Bronchial epithelial cell (primary cell): ENCODE measurements at places on chromosomes 7 and 10. TPM values are rescaled to one million over a fixed set of nuclear protein-coding genes. Genes with fewer than 3 reads are reported as not detected.

DNA sequence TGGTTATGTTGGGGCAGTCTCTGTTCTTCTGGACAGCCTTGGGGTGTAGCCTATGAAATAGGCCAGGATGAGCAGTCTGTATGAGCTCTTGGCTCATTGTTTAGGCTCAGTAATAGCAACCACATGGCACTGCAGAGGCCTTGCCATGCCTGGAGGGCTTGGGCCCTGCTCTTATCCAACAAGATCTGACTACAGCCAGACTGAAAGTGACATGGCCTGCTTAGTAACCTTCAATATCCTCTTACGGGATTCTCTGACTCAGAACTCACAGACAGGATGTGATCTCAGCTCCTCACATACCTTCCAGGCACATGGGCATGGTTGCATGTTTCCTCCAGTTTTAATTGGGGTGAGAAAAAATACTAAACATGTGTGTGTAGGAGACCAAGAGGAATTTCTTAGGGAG is 289.3 kb downstream of the PTEN start:
- DNase-seq, result peak; percentile 100

GRCh38 chr7:115825456-115826115 is 205.0 kb downstream of the TFEC start:
- DNase-seq, result no peak

- DNase-seq, result no peak
These were observed 71.6 kb upstream of the ZNF746 start for GRCh38 chr7:149569025-149569725.

DNA sequence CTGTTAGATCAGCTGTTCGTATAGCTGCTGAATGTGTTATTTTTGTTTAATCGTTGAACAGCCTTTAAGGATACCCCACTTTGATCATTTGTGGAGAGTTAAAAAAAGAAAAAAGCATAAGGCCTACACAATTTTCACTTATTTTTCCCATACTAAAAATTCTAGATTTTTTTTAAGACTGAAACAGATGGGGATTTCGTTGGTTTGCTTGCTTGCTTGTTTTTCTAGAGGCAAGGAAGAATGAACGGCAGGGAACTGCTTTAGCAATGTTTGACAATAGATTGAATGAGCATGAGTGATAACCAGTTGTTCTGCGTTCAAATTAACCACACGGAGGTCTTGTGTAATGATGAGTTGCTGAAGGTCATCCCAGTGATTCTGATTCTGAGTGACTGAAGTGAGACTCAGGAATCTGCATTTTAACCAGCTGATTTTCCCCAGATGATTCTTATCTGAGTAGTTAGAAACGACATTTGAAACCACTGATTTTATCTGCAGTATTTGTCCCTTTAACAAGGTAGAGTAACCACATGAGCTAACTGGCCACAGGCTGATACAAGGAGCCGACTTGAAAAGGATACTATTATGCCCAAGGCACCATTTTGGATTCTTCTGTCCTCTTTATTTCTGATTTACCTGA is 85.9 kb downstream of the GPR37 start:
- no peak for DNase-seq

ZNF107 gene
- 1.1 and 1.2 TPM in 2 replicates for total RNA-seq

DNA sequence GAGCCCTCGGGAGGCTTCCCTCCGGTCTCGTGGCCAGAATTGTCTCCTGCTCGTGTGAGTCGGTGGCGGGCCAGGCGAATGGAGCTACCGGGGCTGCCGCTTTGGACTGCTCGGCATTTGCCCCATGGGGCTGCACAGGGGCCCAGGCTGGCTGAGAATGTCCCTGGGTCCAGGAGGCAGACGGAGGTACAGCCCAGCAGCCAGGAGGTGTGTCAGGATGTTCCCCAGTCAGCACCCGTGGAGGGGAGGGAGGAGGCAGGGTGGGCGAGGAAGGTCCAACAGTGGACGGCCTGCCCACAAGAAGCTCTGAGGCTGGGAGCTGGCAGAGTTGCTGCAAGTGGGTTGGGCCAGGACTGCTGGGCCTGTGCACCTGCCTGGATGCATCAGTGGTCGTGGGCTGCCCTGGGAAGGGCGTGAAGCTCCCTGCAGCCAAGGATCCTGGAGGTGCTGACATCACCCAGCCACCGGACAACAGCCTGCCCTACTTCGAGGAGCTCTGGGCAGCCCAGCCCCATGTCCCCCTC is 46.4 kb downstream of the PDGFA start:
- no peak for DNase-seq

DNA sequence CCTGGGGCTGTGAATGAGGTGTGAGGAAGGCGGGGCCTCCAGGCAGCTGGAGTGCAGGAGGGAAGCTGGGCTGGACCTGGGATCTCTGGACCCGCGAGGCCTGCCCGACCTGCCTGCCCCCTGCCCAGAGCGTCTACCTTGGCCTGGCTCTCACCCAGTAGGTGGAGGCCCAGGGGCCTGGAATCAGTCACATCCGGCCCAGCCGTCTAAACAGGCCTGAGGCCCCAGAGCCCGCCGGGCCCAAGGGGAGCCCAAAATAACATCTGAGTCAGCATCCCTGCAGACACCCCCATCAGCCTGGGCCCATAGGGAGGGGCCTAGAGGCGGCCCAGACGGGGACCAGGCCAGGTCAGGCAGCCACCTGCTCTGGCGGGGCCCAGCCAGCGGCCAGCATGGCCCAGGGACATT is 15.1 kb upstream of the ELN start:
- peak; percentile 46 for DNase-seq

- peak; percentile 48 for DNase-seq
These were observed 236.5 kb downstream of the RELN start for GRCh38 chr7:103752995-103753394.

ZNF117 gene
- 5.8 and 20.4 TPM in 2 replicates for total RNA-seq

DNA sequence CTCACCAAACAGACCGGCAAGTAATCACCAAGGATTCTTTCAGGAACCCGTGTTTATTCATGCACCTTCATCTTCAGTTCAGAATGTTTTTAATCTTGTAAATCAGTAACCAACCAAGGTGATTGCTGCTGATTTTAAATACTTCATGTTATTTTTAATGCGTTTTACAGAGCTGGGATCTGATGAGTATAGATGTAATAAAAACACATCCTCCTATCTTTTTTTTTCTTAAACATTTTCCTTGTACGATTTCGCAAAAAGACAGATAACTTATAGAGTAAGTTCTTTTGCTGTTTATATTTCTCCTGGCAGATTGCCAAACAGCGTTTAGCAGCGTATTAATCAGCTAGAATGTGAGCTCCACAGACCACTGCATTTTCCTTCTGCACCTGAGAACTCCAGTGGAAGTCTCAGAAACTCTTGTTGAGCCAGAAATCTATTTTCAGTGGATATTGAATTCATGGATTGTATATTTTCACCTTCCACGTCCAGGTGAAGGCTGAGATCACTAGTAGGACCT is 397.8 kb upstream of the NRP1 start:
- DNase-seq, result peak; percentile 34

DNA sequence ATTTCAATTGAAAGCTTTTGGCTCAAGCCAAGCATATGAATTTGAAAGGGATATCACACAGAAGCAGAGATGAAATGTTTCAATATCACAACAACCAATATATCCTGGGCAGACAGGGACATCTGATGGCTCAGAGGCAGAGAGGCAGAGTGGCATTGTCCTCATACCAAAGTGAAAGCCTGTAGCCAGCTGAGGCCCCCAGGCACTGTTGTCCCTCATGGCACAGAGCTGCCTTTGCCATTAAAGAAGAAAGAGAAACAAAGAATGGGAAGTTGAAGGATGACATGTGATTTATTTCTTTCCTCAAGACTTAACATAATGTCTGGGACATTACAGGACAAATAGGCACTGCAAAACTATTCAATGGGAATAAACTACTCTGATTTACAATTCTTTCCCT is 504.3 kb upstream of the PCDH15 start:
- DNase-seq, result no peak

GRCh38 chr7:2776401-2776800 is 67.7 kb downstream of the GNA12 start:
- DNase-seq, result no peak

GRCh38 chr10:101741938-101742337 is 34.0 kb downstream of the FGF8 start:
- DNase-seq, result no peak

KDM7A gene
- total RNA-seq, result 14.7 and 22.1 TPM in 2 replicates

DNA sequence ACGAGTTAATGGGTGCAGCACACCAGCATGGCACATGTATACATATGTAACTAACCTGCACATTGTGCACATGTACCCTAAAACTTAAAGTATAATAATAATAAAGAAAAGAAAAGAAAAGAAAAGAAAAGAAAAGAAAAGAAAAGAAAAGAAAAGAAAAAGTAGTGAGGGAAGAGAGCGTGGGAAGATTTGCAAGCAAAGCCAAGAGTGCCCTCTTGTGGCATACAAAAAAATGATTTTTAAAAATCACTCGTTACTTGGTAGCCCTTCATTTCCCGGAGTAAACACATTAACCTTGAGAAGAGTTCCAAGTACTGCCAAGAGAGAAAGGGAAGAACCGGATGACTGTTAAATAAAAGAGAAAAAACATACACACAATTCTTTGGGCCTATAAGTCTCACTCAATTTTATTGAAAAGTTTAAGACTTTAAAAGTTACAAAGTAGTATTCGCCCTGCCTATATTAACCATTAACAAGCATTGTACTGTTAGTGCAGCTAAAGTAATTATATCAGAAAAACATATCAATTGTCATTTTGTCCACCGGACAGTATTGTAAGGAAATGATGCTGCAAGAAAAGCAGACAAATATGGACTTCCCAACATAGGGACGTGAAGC is 6.2 kb upstream of the CH25H start:
- DNase-seq, result peak; percentile 43

DNA sequence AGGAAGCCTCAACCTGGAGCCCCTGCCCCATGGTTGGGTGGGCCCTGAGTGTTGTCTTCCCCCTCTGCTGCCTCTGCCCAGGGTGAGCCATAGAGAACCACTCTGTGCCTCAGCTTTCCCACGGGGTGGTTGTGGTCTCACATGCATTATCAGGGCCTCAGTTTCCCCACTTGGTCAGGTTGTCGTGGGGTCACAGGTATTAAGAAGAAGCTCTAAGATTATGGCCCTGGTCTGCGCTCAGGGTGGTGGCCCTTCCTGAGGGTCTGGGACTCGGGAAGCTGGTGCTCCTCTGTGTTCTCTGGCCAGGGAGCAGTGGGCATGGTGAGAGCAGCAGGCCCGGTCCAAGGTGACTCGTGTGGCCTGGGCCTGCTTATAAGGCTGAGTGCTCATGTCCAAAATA is 17.8 kb downstream of the LRRC27 start:
- no peak for DNase-seq

DNA sequence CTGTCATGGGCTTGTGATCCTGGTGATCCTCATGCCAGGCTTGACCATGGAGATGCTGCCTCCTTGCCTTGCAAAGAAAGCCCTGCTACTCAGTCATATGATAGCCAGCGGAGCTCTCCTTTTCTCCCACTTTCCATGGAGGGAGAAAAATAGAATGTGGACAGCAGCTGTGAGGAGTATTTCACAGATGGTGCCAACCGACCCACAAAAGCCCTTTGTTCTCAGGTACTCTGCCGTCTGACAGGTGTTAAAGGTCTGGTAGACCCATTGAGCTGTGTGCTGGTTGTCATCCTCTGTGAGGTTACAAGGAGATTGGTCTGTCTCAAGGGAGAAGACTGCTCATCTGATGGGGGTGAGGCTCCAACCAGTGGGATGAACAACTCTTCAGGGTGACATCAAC is 29.5 kb upstream of the COBL start:
- no peak for DNase-seq

C10orf120 gene
- total RNA-seq, result not detected in 2 replicates

DNA sequence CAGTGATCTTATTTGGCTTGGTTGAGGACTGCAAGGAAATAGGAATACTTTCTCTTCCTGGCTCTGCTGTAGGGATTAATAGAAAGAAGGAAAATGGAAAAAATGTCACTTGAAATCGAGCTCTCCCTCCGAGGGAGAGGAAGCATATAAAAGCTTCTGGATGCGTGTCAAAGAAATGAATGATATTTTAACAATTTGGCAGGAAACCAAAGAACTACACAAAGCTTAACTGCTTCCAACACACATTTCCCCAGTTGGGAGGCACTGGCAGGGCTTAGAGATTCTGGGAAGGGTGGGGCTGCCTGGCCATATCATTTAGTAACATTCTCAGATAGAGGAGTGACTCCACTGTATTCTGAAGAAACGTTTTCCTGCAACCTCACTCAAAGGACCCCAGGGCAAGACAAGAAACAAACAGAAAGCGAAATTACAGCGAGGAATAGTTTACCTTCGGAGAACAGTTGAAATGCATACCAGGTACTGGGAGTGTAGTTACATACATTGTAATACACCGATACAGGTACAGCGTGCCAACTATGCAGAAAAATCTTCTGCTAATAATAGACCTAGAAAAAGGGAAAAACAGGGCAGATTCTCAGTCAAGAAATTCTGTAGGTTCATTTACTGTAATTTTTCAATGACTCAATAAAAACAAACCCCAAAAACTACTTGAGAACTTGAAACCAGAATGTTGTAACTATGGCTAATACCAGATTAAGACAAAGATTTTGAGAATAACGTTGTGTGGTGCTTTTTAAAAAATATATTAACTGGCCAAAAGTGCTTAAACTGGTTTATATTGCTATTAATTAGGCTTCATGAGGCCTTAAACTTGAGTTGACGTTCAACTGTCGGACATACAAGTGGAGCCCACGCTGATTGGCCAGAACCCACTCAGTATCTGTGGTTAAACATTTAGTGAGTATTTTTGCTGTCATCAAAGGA is 75.7 kb upstream of the ASAH2 start:
- peak; percentile 80 for DNase-seq

SLC16A12 gene
- not detected in 2 replicates for total RNA-seq

DNA sequence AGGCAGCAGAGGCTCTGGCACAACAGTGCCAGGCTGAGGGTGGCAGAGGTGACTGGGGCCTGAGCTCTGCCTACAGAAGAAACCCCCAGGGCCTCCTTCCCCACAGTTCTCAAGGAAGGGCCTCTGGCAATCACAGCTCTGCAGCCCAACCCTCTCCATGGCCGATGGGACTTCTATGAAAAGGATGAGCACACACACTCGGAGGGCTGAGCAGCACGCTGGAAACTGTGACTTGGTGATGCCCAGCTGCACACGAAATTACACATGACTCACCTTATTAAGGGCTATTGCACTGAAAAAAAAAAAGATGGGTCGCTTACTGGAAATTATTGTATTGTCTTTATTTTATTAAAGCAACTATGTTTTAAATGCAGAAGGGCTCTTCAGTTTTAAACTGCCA is 42.9 kb upstream of the LRRC18 start:
- no peak for DNase-seq

GRCh38 chr10:35259769-35260397 is 76.4 kb upstream of the CCNY start:
- DNase-seq, result peak; percentile 95
